Kidney (tissue), 22 donors: ENCODE measurements at places on chromosomes 11 and 22.

DNA sequence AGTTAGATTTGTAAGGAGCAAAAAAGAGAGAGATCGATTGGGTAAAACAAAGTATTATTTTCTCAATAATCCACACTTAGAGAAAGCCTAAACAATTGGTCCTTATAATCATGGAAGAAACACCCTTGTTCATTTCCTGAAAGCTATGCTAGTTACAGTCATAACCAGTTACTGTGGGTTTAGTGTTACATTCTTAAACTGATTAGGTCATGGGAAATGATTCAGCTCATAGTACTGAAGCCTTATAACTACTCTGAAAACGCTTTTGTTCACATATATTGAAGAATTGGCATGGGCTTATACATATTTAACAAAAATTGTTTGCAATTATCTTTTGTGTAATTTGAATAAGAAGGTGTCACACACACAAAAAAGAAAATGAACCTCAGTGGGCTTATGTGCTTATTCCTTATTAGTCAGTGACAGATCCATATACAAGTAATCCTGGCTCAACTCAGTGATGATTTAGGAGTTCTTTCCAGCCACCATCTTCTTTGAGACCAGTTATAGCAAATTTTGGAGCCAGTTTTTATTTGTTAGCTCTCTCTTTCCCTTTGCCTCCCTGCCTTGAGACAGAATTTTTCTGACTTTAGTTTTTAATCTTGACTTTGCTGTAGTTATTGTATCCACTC is 198.5 kb upstream of the CTSC start:
- no peak for DNase-seq

DNA sequence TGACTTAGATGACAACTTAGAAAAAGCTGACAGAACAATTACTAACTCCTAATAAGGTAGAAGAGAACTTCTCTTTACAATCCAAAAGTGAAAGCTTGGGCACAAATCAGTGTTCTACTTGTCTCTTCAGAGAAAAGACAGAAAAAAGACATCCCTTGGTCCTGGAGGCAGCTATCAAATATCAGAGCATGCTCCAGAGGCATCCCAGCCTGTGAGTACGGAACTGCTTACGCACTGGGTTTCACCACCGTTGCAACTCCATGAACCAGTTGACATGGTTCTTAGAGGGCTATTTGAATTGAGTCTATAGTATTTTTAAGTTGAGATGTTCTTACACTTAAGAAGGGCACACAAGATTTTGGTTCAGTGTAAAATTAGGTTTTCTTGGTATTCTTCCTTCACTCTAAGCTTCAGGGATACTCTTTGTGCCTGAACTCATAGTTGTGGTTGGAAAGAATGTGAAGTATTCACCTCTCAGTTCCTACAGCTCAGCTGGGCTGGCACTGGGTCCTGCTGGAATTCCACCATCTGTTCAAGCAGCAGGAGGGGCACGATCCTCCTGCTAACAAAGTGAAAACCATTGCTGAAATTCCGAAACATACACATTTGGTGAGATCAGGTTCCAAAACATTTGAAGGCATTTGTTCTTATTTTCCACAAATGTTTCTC is 6.3 kb downstream of the AKIP1 start:
- DNase-seq = peak; percentile 65

- no peak for DNase-seq
Observed at GRCh38 chr11:58318532-58318931, 40.3 kb downstream of the OR5B17 start.

GRCh38 chr11:2399488-2400068 is 972 bp upstream of the TSSC4 start:
- no peak for DNase-seq

DNA sequence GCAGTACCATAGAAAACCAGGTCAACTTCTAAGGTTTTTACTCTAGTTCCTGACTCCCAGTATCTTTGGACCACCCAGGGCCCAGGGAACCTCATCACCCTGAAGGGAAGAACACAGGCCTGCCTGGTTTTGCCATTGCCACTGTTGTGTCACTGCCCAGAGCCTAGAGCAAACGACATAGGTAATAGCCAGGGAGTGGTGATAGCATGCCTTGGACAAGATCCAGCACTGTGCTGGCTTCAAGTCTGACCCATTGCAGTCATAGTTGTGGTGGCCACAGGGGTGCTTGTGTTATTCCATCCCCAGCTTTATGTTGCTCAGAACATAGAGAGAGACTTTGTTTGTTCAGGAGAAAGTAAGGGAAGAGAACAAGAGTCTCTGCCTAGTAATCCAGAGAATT is 2310.2 kb downstream of the LRRC4C start:
- no peak for DNase-seq

DNA sequence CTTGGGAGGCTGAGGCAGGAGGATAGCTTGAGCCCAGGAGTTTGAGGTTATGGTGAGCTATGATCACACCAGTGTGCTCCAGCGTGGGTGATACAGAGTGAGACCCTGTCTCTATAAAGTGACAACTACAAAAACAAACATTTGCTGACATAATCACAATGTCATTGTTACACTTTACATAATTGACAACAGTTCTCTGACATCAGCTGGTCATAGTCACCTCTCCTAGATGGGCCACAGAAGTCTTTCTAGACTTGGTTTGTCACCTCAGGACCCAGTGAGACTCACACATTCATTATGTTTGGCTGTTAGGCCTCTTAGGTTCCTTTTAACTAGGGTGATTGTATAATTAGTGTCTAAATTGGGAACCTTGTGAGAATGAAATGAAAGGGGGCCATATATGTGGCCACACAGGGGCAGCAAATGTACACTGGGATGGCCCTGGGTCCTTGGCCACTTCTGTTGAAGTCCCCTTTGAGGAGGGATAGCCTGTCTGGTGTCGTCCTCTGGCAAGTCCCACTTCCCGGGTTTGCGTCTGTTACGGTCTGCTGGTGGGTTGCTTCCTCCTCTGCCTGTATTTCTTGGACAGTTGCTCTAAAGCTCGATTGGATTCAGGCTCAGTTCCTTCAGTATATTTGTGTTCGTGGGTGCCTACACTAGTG is 5.8 kb upstream of the PPIL2 start:
- DNase-seq = no peak

DNA sequence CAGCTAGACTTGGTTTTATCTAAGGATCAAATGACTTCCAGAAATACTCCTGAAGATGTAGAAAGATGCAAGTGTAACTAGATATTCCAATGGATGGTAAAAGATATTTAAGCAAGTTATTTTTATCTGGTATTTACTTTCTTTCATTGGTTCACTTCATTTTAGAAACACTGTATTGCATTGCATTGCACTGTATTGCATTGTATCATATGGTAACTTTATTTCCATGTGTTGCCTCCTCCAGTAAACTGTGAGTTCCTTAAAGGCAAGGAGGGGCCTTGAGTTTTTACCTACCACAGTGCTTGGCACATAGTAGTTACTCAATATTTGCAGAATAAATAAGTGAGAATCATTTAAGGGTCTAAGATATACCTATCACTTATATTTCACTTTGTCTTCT is 31.8 kb upstream of the FLI1 start:
- DNase-seq = no peak

DNA sequence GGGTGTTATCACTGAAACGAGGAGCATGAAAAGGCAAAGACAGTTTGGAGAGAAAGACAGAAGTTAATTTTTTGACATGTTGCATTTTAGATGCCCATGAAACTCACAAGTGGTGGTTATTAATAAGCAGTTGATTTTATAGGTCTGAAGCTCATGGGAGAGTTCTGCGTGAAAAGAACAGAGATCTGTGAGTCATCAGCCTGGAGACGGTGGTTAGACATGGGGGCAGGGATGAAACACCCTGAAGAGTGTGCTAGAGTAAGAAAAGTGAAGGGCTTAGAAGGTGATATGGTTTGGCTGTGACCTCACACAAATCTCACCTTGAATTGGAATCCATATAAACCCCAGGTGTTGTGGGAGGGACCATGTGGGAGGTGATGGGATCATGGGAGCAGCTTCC is 289.1 kb upstream of the ISX start:
- no peak for DNase-seq

DNA sequence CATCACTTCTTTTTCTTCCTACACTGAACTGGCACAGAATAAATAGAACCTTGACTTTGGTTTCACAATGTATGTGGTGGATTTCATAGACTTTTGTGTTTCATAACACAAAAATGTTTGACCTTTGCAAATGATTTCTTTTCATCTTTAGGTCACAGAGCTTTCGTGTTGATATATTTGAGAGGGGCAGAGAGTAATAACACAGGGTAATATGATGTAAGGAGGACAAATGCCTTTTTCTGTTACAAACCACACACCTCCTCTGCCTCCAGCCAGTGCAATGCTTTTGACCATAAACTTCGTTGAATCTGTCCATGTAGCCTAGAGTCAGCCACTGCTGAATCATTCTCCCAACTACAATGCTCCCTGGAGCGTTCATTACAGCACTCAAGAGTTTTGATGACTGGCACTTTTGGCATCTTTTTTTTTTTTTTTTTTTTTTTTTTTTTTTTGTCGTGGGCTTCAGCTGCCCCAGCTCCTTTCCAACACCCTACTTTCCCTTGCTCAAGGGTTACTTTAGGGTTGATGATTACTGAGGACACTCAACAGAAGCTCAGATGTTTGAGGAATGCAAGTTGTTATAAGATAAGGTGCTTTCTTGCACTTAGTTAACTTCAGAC is 11.4 kb upstream of the CAT start:
- DNase-seq = no peak

DNA sequence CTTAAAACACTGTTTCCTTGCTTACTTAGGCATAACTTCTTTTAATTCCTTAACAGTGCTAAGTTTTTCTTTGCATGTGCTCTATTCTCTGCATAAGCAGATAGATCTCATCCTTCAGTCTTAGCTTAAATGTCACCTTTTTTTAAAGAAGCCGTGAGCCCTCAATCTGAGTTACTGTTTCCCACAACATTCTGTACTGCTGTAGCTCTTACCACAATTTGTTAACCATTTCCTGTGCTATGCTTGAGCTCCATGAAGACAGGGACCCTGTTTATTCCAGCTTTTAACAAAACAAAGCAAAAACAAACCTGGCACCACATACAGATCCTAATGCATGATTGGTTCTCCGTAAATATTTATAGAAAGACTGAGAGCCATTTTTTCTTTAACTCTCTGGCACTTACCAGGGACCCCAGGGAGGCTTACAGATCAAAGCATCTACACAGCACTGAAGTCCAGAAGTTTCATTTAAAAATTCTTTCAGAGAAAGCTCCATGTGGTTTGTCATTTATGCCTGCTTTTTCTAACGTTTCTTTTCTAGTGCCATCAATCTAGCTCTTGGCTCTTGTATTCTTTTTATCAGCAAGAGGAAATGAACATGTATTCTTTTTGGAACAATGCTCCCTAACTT is 74.9 kb downstream of the DYNC2H1 start:
- no peak for DNase-seq

GRCh38 chr11:126501641-126502040 is 146.2 kb downstream of the ST3GAL4 start:
- DNase-seq = no peak

DNA sequence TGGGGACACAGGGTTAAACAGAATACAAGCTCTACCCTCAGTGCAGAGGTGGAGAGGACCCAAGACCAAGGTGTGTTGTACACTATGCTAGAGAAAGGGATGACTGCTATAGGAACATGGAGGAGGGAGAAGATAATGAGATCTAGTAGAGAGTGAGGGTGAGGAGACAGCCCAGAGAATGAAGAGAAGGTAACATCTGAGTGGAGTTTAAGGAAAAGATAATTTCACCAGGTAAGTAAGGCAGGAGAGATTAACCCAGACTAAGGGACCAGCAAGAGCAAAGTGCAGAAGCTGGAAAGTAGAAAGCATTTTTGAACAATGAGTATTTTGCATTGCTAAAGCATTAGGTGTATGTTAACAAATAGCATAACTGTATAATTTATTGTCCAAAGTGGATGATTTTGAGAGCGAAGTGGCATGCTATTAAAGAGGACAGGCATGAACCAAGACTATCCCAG is 128.8 kb downstream of the RASSF10 start:
- no peak for DNase-seq

DNA sequence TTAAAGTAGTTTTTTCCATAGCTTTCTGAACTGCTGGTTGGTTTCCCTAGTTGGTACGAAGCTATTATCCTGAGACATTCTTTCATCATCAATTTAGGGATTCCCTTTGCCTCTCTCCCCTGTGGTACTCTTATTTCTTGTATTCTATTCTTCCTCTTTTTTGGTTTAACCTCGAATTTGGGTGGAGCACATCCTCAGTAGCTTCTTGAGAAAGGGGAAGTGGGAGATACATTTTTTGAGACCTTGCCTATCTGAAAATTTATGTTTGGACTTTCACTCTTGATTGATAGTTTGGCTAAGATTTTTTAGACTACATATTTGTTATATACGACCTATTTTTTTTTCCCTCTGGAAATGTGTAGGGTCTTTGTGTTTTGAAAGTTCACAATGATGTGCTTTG is 121.7 kb upstream of the ZBED5 start:
- DNase-seq = no peak

DNA sequence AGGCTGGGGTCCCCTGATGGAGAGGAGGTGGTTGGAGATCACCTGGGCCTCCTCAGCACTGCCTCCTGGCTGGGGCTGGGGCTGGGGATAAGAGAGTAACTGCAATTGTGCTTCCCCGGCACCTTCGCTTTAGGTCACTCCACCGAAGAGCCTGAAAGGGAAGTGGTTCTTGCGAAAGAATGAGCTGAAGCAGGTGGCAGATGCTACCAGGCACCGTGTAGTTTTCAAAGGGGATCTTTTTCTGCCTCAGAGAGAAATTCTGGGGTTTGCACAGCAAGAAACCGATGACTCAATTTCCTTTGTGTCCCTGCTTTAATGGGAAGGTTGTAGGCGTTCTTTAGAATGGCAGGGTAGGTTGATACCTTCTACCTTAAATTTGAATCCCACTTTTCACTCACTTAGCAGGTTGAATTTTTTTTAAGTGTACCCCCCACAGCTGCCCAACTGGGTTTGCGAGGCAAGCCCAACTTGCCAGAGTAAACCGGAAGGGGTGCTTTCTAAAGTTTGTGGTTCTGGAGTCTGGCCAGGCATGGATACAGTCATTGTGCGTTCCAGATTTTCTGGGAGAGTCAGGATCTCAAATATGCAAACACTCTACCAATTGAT is 5.3 kb downstream of the CD44 start:
- DNase-seq = no peak

- peak; percentile 85 for DNase-seq
Observed at GRCh38 chr22:35150183-35151107, 84.5 kb downstream of the ISX start.

GRCh38 chr22:33188326-33188725 is 130.1 kb upstream of the SYN3 start:
- DNase-seq = no peak

- no peak for DNase-seq
Observed at GRCh38 chr11:28838741-28839140, 730.6 kb downstream of the METTL15 start.

- DNase-seq = no peak
Observed at GRCh38 chr11:57471496-57471895, 11.2 kb downstream of the RTN4RL2 start.

GRCh38 chr11:46489656-46490560 is 98.3 kb upstream of the CHRM4 start:
- DNase-seq = peak; percentile 37

DNA sequence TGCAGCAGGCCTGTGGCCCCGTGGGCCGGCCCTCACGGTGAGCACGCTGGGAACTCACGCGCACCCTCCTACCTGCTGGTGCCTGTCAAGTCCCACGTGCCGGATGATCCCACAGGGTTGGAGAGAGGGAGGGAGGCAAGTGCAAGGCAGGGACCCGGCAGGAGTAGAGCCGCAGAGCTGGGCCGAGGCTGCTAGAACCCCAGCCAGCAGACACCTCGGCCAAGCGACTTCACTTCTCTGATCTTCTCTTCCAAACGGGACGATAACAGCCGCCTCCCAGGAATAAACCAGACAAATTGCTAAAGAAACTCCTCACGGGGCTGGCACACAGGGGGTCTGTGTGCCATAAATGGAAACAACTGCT is 1232.8 kb downstream of the TBC1D22A start:
- DNase-seq = no peak

GRCh38 chr11:12455938-12456337 is 78.6 kb downstream of the PARVA start:
- no peak for DNase-seq
